ENCODE measurements at places on chromosomes 4 and X. TPM values are rescaled to one million over a fixed set of nuclear protein-coding genes. Genes with fewer than 3 reads are reported as not detected.

SMIM31 gene
- total RNA-seq, result not detected

TAF7L gene
- 0.17 TPM for total RNA-seq

ETFDH gene
- total RNA-seq, result 14.7 TPM

GPR173 gene
- 4.0 TPM for total RNA-seq

TEX13C gene
- not detected for total RNA-seq

MAGEC2 gene
- total RNA-seq, result not detected

GPC3 gene
- total RNA-seq, result not detected

Data from bronchus fibroblast of lung (primary cell).